ENCODE measurements at places on chromosomes 6 and 20. TPM values are rescaled to one million over a fixed set of nuclear protein-coding genes. Genes with fewer than 3 reads are reported as not detected.

Gene ELOVL4
- 0.88 TPM for total RNA-seq

DNA sequence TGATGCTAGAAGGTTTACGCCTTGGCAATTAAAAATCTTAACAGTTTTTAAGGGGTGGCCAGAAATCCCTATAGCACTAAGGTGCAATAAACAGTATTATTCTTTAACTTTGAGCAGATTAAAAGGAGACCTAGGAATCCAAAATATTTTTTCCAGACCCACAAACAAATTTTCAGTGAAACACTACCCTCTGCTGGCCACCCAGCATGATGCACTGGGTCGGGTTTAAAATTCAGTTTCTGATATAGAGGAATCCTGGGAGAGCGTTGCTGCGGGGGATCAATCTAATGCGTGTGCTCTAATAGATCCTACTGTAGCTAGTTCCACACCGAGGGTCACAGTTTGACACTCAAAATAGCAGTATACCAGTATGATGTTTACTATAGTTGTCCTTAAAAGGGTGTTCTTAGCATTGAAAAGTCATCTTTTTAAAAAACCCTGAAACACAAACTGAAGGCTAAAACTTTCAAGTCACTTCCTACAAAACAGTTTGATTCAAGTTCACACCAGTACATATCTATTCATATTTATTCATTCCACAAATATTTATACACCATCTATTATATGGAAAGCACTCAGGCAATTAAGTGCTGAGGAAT lies 10.2 kb downstream of the UBE3D start:
- H3K4me3 ChIP-seq = no peak overlapping the region
- DNase-seq = peak; percentile 33
- no peak overlapping the region for H3K27ac ChIP-seq
- H3K4me1 ChIP-seq = no peaks in the 10 kb centered on the region
- no peaks in the 10 kb centered on the region for H3K27me3 ChIP-seq
- no peaks in the 10 kb centered on the region for H3K36me3 ChIP-seq

DNA sequence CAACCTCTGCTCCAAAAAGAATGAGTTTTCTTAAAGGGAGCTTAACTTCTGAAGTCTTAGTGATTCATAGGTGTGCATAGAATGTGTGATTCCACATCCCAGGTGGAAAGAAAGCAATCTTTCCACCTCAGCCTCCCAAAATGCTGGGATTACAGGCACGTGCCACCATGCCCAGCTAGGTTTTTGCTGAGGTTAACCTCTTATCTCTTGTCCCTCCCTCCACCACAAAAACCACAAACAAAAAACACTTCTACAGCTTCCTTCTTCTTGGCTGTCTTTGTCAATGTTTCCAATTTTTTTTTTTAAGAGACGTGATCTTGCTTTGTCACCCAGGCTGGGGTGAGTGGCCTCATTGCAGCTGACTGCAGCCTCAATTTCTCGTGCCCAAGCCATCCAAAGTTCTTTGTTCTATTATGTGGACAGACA lies 8.1 kb upstream of the CSE1L start:
- no peak overlapping the region for H3K27ac ChIP-seq
- peaks cover 6% of the 10 kb centered on the region for H3K4me1 ChIP-seq
- no peaks in the 10 kb centered on the region for H3K27me3 ChIP-seq
- peaks cover 17% of the 10 kb centered on the region for H3K36me3 ChIP-seq
- no peak overlapping the region for H3K4me3 ChIP-seq

DNA sequence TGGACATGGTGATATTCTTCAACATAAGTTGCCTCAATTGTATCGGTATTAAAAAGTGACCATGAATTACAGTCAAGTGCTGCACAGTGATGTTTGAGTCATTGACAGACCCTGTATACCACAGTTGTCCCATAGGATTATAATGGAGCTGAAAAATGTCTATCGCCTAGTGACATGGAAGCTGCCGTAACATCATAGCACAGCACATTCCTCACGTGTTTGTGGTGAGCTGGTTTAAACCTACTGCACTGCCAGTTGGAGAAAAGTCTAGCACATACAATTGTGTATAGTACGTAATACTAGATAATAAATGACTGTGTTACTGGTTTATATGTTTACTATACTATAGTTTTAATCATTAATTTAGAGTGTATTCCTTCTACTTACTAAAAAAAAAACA lies 150.2 kb downstream of the CDH26 start:
- no peaks in the 10 kb centered on the region for H3K27me3 ChIP-seq
- H3K36me3 ChIP-seq = no peaks in the 10 kb centered on the region
- no peaks in the 10 kb centered on the region for H3K4me1 ChIP-seq
- DNase-seq = no peak

DNA sequence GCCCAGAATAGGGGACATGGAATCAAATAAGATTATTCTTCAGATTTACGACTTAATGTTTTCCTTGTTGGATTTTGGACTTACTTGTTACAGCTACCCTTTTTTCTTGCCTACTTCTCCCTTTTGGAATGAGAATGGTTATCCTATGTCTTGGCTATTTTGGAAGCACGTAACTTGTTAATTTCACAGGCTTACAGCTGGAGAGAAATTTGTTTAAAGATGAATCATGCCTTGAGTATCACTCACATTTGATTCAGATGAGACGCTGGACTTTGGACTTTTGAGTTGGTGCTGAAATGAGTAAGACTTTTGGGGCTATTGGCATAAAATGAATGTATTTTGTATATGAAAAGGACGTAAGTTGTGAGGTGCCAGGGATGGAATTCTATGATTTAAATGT lies 83.3 kb downstream of the SMPDL3A start:
- no peak overlapping the region for H3K27ac ChIP-seq
- H3K36me3 ChIP-seq = no peaks in the 10 kb centered on the region
- no peak overlapping the region for H3K4me3 ChIP-seq
- no peaks in the 10 kb centered on the region for H3K27me3 ChIP-seq

DNA sequence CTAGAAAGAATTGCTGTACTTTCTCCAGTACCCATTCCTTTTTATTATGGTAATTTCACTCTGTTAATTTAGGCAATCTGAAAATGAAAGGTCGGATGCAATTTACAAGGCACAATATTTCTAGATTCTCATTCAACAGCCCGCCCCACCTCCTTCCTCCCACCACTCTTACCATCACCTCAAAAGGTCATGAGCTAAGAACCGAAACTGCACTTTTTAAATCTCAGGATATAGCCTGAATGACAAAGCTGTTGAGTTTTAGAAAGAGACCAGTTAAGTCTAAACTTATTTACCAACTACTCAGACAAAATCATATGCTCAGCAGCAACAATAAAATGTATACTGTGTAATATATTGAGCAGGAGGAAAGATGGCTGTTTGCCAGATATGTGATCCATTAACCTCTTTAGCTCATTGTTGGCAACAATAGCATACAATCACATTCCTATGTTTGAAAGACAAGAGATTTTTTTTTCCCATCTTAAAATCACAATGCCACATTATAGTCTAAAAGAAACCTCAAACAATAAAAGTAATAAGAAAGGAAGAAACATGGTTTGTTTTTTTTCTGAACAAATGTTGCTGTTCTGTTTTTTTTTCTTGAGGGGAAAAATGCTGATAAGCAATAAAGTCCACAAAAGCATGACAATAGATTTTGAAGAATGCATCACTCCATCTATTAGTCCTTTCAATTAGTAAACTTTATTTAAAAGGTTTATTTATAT lies 1.6 kb upstream of the HS3ST5 start:
- no peaks in the 10 kb centered on the region for H3K27me3 ChIP-seq
- H3K4me1 ChIP-seq = no peaks in the 10 kb centered on the region
- no peaks in the 10 kb centered on the region for H3K36me3 ChIP-seq
- DNase-seq = no peak

DNA sequence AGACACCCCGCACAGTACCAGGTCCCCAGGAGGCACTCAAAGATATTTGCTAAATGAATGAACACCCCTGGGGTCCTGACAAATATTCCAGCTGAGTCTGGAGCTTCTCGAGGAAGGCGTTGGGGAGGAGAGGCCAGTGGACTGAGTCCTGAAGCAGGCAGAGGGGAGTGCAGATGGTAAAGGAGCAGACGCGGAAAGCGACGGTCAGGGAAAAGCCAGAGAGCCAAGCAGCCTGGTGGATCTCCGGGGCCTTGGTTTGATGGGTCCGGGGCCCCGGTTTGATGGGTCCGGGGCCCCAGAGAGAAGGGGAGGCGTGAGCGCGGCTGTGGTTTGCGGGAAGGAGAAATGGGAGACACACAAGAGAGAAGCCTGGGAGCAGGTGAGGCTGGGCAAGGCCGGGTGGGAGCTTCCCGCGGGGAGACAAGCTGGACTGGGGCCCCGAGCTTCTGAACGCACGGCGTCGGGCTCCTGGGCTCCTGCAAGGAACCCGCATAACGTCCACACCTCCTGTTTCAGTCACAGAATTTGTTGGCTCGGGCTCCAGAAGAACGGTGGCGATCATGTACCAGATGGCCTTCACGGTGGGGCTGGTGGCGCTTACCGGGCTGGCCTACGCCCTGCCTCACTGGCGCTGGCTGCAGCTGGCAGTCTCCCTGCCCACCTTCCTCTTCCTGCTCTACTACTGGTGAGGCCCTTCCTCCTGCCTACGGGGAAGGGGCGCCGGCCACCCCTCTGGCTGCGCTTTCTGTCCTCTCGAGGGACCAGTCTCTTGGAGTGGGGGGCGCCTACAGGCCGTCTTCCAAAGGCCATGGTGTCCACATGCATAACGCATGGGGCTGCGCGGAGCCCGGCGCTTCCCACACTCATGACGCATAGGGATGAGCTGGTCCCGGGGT lies 12.1 kb downstream of the SLC22A1 start:
- H3K4me3 ChIP-seq = no peak overlapping the region
- no peaks in the 10 kb centered on the region for H3K4me1 ChIP-seq
- no peaks in the 10 kb centered on the region for H3K36me3 ChIP-seq
- H3K27me3 ChIP-seq = no peaks in the 10 kb centered on the region
- DNase-seq = no peak
- no peak overlapping the region for H3K27ac ChIP-seq

DNA sequence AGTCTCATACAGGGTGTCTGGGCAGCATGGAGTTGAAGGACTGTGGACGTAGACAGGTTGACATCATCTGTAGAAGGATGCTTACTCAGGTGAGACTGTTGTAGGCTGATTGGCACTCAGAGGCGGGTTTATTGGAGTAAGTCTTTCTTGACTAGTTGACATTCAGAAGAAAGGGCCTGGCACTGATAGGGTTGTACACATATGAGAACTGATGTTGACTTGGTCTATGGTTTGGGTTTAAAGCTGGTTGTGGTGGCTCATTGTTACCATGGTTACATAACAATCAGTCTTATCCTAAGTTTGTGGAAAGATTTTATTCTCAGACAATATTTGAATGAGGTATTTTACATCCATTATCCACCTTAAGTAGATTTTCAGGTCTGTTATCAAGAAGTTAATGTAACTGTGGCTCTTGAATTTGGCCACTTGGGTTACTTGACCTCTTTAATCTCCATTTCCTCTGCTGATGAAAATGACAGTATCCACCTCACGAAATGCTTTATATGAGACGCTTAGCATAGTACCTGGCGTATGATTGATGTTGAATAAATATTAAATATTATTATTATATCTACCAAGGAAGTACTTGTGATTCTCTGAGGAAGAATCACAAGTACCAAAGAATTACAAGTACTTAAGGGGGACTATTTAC lies 109.3 kb downstream of the DNAH8 start:
- no peak overlapping the region for H3K27ac ChIP-seq
- H3K27me3 ChIP-seq = no peaks in the 10 kb centered on the region
- no peaks in the 10 kb centered on the region for H3K4me1 ChIP-seq
- no peaks in the 10 kb centered on the region for H3K36me3 ChIP-seq
- no peak overlapping the region for H3K4me3 ChIP-seq

- no peak overlapping the region for H3K27ac ChIP-seq
- no peaks in the 10 kb centered on the region for H3K27me3 ChIP-seq
- no peaks in the 10 kb centered on the region for H3K4me1 ChIP-seq
- DNase-seq = no peak
- no peaks in the 10 kb centered on the region for H3K36me3 ChIP-seq
Observed at GRCh38 chr6:85569323-85569722, 24.3 kb downstream of the SNX14 start.
